ENCODE measurements at places on chromosomes 1 and 21.

DNA sequence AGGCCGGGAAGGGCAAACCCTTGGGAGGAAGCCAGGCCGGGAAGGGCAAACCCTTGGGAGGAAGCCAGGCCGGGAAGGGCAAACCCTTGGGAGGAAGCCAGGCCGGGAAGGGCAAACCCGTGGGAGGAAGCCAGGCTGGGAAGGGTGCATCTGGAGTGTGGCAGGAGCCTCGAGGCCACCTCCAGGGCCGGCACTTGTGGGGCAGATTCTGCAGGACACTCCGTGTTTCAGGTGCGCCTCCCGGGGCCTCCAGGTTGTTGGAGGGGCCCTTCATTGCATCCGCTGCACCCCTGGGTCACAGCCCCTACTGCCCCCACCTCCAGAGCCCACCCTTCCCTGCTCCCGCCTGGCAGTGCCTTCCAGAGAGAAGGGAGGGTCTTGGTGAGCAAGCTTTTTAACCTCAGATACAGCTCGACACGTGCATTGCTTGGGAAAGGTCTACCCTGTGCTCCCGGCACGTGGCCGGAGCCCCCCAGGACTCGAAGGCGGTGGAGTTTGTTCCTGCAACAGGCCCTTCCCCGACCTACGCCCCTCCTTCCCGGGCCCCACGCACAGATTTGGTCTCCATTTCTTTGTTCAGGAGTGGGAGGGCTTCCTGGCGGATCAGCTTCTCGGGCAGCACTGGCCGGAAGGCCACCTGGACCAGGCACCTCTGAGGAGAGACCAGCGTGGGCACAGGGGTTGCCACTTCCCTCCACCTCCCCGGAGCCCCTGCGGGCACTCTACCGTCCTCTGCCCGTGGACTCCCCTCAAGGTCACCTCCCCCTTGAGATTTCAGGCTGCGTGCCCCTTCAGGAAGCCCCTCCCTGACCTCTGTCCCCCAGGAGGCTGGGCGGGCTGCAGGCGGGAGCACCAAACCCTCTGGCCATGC lies 9.4 kb upstream of the TMEM52 start:
- no peak for DNase-seq

- DNase-seq, result no peak
Observed at GRCh38 chr1:12508849-12509248, 109.2 kb downstream of the DHRS3 start.

DNA sequence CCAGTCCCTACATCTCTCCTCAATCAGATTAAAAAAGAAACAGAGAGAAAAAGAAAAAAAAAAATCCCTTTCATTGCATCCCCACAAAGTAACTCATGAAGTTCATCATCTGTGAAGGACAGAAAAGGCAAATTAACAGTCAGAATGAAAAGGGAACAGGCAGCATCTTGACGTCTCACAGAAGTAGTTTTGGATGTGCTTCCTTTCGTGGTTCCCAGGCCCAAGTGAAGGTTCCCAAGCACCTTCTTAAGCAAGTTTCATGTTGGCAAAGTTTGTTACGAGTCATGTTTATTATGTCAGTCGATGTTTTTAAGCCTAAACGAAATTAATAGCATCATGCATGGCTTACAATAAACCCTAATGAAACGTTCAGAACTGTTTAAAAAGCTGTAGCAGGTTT lies 475.2 kb downstream of the SETD4 start:
- DNase-seq, result no peak

GRCh38 chr1:22816067-22816775 lies 105.6 kb downstream of the EPHB2 start:
- DNase-seq, result no peak

- no peak for DNase-seq
Observed at GRCh38 chr1:59243978-59244377, 52.9 kb upstream of the FGGY start.

- DNase-seq, result no peak
Observed at GRCh38 chr1:203100516-203100869, 14.7 kb upstream of the MYOG start.

DNA sequence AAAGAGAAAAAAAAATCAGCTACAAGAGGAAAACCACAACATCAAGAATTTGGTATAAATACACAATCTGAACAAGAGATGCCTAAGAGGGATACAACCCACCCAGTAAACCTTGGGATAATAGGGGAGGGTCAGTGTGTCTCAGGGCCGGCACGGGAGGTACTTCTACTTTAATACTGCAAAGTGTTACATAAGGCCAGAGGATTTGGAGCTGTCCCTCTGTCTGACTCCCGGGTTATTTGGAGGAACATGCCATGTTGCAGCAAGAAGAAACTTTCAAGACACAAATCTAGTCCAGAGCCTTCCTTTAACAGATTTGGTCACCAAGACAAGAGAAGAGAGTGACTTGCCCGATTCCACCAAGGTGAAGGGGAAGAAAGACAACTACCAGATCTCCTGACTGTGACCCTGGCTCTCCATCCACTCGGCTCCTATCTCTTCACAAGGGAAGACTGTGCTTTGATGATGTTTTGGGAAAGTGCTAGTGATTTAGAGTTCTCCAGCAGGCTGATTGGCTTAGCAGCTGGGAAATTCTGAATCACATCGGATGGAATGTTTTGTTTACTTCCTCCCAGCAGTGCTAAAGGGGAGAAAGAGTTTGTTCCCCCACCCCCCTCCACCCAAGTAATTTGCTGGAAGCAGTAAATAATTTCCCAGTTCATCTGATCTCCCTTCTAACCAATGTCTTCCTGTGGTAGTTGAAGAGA lies 29.3 kb downstream of the SGIP1 start:
- DNase-seq, result peak; percentile 92

DNA sequence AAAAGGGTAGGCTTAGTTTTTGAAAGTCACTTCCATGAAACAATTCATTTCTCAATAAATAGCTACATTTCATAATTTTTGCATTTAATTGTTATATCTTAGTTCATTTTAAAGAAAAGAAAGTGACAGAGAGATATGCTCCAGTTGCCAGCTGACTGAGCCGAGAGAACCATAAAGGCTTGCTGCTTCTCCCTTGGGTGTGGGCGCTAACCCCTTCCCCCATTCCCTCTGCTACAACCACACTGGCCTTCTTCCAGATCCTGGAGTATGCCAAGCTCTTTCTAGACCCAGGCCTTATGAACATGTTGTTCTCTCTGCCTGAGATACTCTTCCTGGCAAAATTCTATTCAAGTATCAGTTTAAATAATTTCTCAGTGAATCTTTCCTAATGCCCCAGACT lies 12.3 kb downstream of the SORT1 start:
- no peak for DNase-seq

DNA sequence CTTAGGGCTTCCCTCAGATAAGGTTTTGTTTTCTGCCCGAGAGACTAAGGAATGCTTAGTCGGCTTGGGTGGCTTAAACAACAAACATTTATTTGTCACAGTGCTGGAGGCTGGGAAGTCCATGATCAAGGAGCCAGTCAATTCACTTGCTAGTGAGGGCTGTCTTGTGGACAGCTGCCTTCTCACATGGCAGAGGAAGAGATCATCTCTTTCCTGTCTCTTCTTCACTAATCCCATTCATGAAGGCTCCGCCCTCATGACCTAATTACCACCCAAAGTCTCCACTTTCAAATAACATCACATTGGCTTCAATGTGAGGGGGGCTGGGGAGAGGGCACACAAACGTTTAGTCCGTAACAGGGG lies 50.5 kb upstream of the IL12RB2 start:
- DNase-seq, result no peak

DNA sequence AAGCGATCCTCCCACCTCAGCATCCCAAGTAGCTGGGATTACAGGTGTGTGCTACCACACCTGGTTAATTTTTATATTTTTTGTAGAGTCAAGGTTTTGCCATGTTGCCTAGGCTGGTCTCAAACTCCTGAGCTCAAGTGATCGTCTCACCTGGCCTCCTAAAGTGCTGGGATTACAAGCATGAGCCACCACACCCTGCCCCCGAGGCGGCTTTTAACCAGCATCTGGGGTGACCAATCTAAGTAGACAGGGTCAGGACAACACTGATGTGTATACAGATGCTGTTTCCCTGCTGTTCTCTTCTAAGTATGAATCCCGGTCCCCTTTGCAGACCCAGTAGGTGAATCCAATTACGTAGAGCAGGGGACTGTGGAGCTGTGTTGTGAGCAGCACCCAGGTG lies 23.9 kb downstream of the THAP3 start:
- DNase-seq, result no peak

GRCh38 chr1:90709535-90709934 lies 7.6 kb downstream of the BARHL2 start:
- DNase-seq, result no peak

- peak; percentile 68 for DNase-seq
Observed at GRCh38 chr1:110390692-110391245, at the start of gene SLC16A4. Gene SLC16A4 (minus strand): TSS chr1:110391026. CDS start chr1:110389323, 1,703 bp downstream.

DNA sequence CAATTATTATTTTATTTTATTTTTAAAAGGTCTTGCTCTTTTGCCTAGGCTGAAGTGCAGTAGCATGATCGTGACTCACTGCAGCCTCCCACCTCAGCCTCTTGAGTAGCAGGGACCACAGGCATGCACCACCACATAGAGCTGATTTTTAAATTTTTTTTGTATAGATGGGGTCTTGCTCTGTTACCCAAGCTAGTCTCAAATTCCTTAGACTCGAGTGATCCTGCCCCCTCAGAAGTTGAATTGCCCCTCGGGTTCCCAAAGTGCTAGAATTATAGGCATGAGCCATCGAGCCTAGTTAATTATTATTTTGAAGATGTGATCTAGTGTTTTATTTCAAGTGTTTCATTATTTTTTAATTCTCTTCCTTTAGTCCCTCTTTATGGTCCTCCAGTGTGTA lies 12.2 kb downstream of the MSH4 start:
- no peak for DNase-seq

- DNase-seq, result no peak
Observed at GRCh38 chr1:167650269-167651160, 20.5 kb downstream of the RCSD1 start.

DNA sequence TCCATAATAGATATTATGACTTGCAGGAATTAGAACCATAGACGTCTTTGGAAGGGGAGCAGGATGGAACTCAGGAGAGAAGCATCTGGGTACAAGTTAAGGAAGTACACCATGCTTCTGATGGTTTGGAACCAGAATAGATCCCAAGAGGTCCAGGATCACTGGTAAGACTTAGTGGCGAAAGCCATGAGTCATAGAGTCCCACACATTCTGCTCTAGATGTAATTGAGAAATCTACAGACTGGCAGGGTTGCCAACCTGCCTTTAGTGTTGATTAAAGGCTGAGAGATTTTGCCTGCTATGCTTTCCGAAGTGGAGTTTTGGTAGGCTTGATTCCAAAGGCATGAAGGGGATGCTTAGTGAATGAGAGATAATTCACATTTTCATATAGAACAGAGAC lies 57.1 kb upstream of the C1orf87 start:
- no peak for DNase-seq

DNA sequence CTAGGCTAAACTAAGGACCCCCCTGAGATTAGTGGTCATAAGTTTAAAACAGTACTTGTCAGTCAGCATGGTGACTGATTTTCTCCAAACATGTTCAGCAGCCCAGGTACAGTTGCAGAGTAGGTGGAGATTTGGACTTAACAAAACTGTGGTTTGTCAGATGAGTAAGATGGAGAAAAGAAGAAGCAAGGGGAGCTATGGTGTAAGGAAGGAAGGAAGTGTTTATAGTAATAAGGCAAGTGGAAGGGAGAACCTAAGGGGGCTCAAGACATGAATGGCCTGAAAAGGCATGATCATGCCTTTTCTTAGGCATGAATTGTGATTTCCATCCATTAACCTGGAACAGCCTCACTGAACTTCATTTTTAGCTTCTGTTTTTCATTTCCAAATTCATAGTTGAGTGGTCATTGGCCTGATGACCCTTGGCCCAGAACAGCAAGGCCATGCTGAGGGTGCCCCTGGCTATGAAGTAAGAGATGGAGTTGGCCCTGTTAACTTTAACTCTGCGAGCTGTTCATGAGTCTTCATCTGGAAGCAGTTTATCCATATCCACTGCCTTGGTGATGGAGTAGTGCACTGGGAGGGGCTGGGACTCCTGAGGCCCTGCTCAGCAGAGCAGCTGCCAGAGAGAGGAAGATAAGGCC lies 60.7 kb downstream of the LRRC8D start:
- no peak for DNase-seq

Measured in fibroblast of skin of abdomen (primary cell).